NCI-H2029 treated with DMSO at 0.1 percent for 48 hours (cell line): ENCODE measurements at places on chromosomes 6 and 20.

DNA sequence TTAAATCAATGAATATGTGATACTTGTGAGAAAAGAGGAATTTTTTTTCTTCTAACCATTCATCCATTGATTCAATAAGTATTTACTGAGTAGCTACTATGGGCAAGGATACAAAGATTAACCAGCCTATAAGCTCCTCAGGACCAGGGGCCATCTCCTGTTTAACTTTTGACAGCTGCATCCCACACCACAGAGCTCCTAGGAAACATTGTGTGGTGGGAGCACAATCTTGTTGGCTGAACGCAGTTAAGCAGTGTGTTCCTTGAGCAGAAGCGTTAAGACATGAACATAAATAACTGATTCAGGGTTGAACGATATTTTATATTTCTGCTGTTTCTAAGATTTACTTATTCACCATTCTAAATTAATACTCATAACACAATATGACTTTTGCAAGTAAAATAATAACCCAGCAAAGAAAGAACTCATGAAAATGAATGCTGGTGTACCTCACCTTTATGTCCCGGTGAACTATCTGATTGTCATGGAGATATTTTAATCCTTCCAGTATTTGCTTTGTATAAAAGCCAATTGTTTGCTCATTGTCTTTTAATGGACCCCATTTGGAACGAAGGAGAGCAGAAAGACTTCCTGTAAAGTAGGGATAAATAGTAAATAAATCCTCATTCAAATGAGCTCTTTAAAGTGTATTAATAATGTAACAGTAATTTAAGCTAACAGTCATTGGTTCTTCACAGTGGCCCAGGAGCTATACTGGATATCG is 62.6 kb upstream of the MAP7 start:
- DNase-seq: no peak

DNA sequence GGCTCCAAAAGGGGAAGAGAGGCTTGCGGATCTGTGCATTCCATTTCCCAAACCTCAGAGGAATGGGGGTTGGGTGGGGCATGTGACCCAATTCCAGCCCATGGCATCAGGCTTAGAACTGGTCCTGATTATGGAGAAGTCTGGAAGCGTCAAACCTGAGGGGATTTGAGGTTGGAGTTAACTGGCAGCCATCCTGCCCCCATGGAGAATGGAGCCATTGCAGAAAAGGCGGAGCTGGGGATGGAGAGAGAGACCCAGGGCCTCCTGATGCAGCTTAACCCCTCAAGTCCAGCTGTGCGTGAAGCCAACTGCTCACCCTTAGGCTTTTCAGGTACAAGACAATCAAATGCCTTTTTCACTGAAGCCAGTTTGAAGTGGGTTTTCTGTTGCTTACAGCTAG is 9.9 kb upstream of the SDCBP2 start:
- no peak for DNase-seq

DNA sequence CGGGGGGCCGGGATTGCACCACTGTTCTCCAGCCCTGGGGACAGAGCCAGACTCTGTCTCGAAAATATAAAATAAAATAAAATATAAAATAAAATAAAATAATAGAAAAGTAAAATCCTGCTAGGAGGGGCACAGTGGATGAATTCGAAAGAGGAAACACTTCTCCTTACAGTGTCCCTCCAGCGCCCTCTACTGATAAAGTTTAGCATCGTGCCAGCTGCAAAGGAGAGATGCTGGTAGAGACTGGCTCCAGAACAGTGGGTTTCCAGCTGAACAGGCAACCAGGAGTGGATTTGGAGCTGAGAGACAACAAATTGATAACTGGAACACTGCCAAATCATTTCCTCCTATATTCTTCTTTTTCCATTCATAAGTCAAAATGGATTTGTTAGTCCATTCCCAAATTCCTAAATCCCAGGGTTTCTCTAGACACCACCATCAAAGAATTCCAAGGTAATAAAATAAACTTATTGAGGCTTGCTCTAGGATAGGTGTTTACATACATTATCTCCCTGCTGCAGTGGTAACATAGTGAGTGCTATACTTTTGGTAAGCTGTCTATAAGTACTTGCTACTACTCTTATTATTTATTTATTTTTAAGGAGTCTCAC is 31.7 kb upstream of the TBPL1 start:
- peak; percentile 18 for DNase-seq

- no peak for DNase-seq
These were observed 151.7 kb downstream of the TMEM200A start for GRCh38 chr6:130517444-130517931.

DNA sequence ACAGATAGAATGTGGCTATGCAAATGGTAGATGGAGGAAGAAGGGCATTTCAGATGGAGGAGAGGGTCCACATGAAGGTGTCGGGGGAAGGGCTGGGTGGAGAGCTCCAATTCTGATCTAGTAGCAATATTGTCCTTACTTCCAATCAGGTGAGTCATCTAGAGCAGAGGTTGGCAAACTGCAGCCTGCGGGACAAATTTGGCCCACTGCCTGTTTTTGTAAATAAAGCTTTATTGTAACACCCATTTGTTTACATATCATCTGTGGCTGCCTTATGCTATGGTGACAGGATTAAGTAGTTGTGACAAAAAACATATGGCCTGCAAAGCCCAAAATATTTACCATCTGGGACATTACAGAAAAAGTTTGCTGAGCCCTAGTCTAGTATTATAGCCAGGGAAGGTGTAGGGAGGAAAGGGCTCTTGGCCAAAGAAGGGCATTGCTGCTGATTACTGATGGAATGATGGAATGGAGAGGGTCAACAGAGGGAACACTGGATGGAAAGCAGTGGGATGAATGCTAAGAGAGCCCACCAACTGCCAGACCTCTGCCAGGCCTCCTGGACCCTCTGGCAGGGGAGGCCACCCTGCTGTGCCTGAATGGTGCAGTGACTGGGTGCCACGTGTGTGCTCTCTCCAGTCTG is 79.8 kb downstream of the SLC22A23 start:
- no peak for DNase-seq

GRCh38 chr6:11622156-11622555 is 84.6 kb downstream of the TMEM170B start:
- DNase-seq: no peak
